ENCODE measurements at places on chromosomes 13 and 19.

DNA sequence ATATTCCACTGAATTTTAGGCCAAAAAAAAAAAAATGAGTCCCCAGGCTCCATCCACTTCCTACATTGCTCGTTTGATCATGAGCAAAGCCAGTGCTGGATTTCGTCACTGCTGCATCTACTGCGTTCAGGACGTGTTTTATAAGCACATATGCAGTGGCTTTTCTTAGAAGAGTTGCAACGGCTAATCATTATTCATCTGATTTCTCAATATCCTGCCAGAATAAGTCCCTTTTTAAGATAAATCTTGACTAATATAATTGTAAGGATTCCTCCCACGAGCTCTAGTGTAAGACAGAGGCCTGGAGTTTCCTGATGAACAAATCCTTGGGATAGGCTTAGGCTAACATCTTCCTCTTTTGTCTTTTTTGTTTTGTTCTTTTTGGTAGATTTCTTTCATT is 19.5 kb downstream of the FAM124A start:
- DNase-seq, result no peak

DNA sequence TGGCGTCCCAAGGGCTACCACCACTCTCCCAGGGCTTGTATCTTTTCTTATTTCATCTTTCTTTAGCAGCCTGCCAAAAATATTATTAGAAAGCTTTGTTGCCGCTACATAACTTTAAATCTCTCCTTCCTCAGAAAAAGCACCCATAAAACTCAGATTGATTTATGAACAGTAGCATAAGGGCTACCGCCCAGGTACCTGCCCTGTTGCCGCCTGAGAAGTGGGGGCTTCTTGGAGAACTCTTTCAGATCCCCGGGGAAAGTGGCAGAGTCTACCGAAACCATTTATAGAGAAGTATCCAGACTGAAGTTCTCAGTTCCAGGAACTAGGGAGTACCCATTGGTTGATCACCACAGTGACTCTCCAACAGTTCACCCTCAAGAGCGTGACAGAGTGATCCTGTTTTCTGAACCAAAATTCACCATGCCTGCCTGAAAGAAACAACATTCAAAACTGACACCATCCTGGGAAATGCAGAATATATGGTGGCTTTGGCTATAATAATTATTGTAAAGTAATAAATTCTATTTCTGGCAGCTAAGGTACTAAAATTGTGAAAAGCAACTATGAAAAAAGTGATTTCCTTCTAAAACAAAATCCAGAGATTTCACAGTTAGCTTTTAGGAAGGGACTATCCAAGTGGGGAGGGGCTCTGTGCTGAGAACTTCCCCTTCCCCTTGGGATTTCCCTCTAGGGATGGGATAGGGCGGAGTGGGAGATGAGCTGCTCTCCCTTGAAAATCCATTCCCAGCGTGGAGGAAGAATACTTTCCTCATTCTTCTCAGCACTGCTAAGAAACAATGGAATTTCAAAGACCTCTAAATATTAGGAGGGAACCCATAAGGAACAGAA is 877 bp upstream of the N4BP2L1 start:
- DNase-seq, result no peak

GRCh38 chr13:40115426-40115825 is 460.0 kb downstream of the COG6 start:
- DNase-seq, result no peak

- no peak for DNase-seq
These were observed 5.5 kb downstream of the SLC15A1 start for GRCh38 chr13:98746968-98747367.

DNA sequence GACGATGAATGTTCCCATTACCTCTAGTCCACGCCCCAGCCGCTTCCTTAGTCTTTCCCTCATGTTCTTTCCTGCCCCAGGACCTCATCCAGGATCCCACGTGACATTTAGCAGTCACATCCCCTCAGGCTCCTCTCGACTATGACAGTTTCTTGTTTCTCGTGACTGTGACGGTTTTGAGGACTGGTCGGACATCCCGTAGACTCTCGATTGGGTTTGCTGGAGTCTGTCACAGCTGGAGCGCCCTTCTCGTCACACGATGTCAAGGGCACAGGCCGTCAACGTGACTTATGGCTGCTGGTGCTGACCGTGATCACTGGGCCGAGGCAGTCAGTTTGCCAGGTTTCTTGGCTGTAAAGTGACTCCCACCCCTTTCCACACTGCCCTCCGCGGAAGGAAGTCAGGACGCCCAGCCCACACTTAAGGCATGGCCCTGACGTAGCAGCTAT is 22.8 kb downstream of the ELAVL1 start:
- DNase-seq, result no peak

DNA sequence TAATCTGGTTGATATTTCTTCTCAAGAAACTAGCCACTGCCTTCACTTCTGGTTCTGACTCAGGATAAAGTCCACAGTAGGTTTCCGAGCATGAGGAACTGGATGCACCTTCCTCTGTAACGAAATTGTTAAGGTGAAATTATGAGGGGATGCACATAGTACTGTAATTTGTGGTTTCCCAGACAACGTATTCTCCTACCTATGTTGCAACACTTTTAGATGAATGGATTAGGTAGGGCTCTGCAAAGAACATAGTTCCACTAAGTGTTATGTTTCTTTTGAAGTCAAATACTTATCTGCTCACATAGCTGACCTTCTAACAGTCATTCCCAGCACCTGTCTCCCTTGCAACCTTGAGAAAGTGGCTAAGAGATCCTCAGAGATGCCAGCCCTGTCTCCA is 5.7 kb upstream of the ZC3H13 start:
- no peak for DNase-seq

GRCh38 chr13:98111168-98112098 is 31.5 kb upstream of the FARP1 start:
- DNase-seq, result no peak

- no peak for DNase-seq
These were observed 1417.4 kb upstream of the SLC10A2 start for GRCh38 chr13:104483631-104484030.

- DNase-seq, result no peak
These were observed 419.3 kb upstream of the GPC6 start for GRCh38 chr13:92807353-92807752.

DNA sequence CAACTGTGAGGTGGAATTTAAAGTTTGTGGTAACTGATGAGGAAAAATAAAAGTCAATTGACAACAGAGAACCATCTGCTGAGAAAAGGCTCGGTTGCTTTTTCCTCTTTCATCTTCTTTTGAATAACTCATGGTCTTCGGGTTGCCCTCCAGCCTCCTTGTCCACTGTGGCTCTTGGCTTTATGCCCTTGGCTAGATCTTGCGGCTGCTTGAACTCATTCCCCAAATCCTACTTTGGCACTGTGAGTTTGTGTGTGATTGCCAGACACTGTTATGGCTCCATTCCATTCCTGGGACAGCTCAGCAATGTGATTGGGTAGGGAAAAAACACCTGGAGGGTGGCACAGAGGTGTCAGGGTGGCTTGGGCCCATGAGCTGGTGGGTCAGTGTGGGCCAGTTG is 387.4 kb downstream of the DLEU7 start:
- DNase-seq, result no peak

GRCh38 chr19:29399804-29400203 is 126.0 kb upstream of the VSTM2B start:
- no peak for DNase-seq

DNA sequence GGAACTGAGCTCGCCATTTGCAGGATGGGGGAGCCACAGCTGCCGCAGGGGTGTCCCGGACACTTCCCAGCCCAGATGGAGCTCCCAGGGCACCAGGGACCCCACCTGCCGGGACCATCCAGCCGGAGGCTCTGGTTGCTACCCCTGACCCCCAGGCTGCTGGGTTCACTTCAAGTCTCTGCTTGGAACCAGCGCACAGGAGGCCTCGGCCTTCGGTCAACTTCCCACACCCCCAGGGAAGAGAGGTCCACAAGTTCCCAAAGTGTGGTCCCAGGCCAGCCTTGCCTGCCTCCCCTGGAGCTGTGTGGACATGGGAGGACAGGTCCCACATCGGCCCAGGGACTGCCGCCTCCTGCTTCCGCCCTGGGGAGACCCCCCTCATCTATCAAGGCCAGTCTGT is 117.0 kb downstream of the TEX29 start:
- DNase-seq, result no peak

DNA sequence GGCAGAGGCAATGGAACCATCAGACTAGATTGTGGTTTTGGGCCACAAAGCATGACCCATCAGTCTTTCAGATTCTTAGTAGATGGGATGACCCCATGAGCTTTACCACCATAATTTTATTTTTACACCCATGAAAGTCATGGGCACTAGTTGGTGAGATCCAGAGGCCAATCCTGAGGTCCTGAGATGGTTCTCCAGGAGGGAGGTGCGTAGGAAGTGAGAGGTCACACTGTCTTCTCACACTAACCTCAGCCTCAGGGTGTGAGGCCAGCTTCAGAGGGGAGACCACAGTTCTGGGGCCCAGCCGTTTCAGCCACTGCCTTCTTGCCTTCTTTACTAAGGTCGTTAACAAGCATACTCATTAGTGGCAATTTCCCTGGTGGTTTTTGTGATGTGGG is 106.4 kb downstream of the AKAP11 start:
- DNase-seq, result no peak

- DNase-seq, result no peak
These were observed 485 bp downstream of the CRYL1 start for GRCh38 chr13:20525144-20525600.

GRCh38 chr19:867301-867793 is 7.9 kb downstream of the CFD start:
- DNase-seq, result no peak

DNA sequence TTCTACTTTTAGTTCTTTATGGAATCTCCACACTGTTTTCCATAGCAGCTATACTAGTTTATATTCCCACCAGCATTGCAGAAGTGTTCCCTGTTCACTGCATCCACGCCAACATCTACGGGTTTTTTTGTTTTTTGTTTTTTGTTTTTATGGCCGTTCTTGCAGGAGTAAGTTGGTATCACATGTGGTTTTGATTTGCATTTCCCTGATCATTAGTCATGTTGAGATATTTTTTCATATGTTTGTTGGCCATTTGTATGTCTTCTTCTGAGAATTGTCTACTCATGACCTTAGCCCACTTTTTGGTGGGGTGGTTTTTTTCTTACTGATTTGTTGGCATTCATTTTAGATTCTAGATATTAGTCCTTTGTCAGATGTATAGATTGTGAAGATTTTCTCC is 89.7 kb downstream of the FRY start:
- no peak for DNase-seq

- DNase-seq, result peak; percentile 36
These were observed 21.4 kb upstream of the ZNF181 start for GRCh38 chr19:34712395-34713261.

GRCh38 chr19:2423915-2424685 is 3.3 kb downstream of the TIMM13 start:
- DNase-seq, result no peak

- no peak for DNase-seq
These were observed 23.1 kb downstream of the GAS6 start for GRCh38 chr13:113840541-113841352.

- no peak for DNase-seq
These were observed 19.9 kb upstream of the CACTIN start for GRCh38 chr19:3646336-3647092.

- DNase-seq, result no peak
These were observed 265.9 kb downstream of the MYO16 start for GRCh38 chr13:108895220-108895704.

DNA sequence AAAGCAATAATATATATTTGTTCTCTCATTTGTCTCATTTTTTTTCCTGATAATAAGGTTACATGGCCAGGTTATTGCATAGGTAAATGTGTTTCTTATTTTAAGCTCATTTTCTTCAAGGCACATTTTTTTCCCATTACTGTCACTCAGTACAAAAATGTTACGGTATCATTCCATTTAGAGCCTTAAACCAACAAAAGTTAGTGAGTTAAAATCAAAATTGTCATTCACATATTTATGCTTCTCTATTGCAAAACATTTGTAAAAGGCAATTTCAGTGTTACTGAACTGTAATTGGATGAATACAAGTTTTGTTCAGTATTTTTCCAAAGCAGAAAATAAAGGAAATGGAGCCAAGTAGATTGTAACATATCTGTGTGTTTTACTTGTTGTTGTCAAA is 117.6 kb upstream of the MAB21L1 start:
- no peak for DNase-seq

DNA sequence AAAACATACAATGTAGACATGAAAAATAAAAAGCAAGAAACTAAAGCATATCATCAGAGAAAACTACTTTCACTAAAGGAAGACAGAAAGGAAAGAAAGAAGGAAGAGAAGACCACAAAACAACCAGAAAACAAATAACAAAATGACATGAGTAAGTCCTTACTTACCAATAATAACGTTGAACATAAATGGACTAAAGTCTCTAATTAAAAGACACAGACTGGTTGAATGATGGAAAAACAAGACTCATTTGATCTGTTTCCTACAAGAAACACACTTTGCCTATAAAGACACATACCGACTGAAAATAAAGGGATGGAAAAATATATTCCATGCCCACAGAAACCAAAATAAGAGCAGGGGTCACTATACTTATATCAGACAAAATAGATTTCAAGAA is 46.0 kb downstream of the RB1 start:
- no peak for DNase-seq

- peak; percentile 9 for DNase-seq
These were observed 822 bp upstream of the ZNF274 start for GRCh38 chr19:58181902-58182576.

- no peak for DNase-seq
These were observed 76.8 kb upstream of the SCEL start for GRCh38 chr13:77458736-77459135.

GRCh38 chr19:49427855-49428546 is 2.8 kb downstream of the GFY start:
- DNase-seq, result no peak

- DNase-seq, result no peak
These were observed 10.4 kb upstream of the NANOS3 start for GRCh38 chr19:13866463-13867046.

DNA sequence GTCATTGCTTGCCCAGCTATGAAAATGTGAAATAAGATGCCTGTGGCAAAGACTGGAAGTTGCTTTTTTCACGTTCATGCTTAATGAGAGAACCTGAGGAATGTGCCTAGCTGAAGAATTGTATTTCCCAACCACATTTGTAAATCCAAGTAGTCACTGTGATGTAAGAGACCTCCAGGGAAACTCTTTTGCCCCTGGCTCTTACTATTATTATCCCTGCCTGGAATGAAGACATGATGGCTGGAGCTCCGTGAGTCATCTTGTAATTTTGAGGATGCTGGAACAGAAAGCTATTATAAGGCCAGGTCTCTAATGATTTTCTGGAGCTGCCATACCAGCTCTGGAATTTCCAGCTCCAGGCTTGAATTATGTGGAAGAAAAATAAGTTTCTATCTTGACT is 894.3 kb downstream of the DIAPH3 start:
- DNase-seq, result no peak

DNA sequence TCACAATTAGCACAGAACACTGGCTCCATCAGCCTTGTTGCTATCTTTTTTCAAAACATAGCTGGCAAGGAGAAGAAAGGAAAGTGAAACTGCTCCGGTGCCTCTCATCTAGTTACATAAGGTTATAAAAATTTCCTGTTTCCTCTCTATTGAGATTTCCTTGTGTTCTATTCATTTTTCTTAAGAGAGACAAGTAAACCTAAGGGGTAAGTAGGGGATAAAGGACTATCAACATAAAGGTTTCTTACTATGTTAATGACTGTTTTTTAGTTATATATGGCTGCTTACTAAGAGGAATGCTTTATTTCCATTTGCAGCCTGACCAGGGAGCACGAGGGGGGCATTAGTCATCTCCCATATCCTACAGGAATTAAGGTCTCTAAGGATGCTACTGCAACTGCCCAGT is 73.2 kb upstream of the MLNR start:
- DNase-seq, result no peak

- DNase-seq, result no peak
These were observed 514 bp downstream of the PCID2 start for GRCh38 chr13:113207890-113208420.

- no peak for DNase-seq
These were observed 8.2 kb downstream of the BCKDHA start for GRCh38 chr19:41405776-41406175.
